Omental fat pad (tissue), 4 donors: ENCODE measurements at places on chromosomes 16 and 17. TPM values are rescaled to one million over a fixed set of nuclear protein-coding genes. Genes with fewer than 3 reads are reported as not detected.

C16orf86 gene
- 5.0 TPM for total RNA-seq

CFAP97D1 gene
- not detected for total RNA-seq

DNA sequence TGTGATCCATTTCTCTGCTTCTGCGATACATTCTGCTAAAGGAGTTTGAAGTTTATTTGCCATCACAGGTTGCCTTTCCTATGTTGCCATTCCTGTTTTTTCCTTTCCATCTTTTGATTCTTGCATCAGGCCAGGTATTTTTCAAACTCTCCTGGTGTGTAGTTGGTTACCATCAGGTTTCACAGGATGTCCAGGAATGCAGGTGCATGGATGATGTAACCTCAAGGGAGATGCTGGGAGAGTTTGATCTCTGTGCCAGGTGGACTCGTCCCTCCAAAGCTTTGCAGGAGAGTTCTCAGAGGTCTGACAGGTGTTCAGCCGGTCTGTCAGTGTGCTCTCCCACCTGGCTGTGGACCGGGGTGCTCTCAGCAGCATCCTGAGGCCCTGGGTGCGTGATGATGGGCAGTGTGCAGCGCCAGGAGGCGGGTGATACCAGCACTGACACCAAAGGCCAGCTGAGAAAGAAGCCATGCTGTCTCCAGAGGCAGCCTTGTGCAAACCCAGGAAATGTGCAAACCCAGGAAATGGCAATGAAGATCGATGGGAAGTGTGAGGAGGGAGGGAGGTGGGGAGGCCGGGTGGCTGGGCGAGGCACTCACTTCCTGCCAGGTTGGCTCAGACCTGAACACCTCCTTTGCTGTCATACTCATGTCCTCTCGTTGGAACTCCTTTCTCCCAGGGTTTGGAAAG is 1.7 kb downstream of the ATP2C2 start:
- no peak for DNase-seq

- no peak for DNase-seq
Observed at GRCh38 chr17:2028737-2029136, 1.2 kb upstream of the DPH1 start.

RPUSD1 gene
- 13.9 TPM for total RNA-seq

CD300LG gene
- 382 TPM for total RNA-seq

- no peak for DNase-seq
Observed at GRCh38 chr16:57773019-57773418, 29.3 kb downstream of the KIFC3 start.

- no peak for DNase-seq
Observed at GRCh38 chr16:76081967-76082366, 195.2 kb upstream of the CNTNAP4 start.

QPRT gene
- 10.3 TPM for total RNA-seq

OR4D1 gene
- not detected for total RNA-seq

DNA sequence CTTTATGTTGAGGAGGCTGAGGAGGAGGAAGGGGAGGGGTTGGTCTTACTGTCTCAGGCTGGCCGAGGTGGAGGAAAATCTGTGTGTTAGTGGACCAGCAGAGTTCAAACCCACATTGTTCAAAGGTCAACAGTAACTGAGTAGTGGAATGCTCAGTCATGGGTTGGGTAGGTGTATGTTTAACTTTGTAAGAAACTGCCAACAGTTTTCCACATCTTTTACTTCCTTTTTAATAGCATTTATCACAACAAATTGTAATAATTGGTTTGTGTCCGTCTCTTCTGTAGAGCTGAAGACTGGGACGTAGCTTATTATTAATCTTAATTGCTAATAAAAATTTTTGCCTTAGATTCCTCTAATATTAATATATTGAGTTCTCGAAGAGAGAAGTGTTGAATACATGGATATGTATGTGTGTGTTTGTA is 5.3 kb downstream of the ATP6V0A1 start:
- DNase-seq = no peak

GRCh38 chr17:7997186-7997585 is 5.2 kb upstream of the GUCY2D start:
- no peak for DNase-seq
